ENCODE measurements at places on chromosomes 16 and 17. TPM values are rescaled to one million over a fixed set of nuclear protein-coding genes. Genes with fewer than 3 reads are reported as not detected.
A peak's percentile ranks its signal among the peaks of the same experiment; 100 is the strongest.

- DNase-seq: no peak
- no peak overlapping the region for H3K4me3 ChIP-seq
- H3K27ac ChIP-seq: no peak overlapping the region
- peaks cover 69% of the 10 kb centered on the region for H3K27me3 ChIP-seq
- H3K36me3 ChIP-seq: no peaks in the 10 kb centered on the region
Measured at GRCh38 chr17:34582185-34582900, 3.0 kb downstream of the TMEM132E start.

DNA sequence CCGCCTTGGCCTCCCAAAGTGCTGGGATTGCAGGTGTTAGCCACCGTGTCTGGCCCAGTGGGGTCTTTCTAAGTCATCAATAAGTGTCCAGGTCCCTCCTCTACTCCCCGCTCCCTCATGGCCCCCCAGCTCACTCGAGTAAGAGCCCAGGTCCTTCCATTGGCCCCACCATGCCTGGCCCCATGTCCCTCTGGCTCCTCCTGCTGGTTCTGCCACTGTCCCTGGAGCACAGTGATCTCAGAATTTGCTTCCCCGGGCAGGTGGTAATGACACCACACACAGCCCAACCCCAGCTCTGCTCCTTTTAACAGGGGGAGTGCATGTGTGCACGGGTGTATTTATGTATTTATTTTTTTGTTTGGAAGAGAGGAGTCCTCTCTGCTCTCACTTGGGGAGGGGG, 19.6 kb downstream of the MGAT5B start:
- H3K4me1 ChIP-seq: no peaks in the 10 kb centered on the region
- H3K36me3 ChIP-seq: no peaks in the 10 kb centered on the region
- no peak overlapping the region for H3K4me3 ChIP-seq
- H3K27ac ChIP-seq: no peak overlapping the region
- no peak for DNase-seq
- no peaks in the 10 kb centered on the region for H3K27me3 ChIP-seq

GNG13 gene
- total RNA-seq: not detected

DNA sequence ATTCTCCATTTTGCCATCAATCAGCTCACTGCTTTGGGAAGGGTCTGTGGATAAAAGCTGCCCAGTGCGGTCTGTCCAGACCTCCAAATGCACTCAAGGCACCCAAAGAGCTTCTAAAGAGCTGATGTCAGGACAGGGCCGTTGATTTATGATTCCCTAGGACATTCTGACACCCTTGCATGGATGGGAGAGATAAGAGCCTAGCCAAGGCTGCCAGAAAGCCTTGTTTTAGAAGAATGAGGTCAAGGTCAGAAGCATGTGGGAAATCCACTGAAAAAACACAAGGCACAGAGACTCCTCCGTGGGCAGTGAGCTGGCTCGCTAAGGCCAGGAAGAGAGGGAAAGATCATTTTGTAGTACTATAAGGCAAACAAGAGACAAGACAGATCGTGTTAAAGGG, 214.0 kb downstream of the CDH11 start:
- no peaks in the 10 kb centered on the region for H3K36me3 ChIP-seq
- no peak overlapping the region for H3K4me3 ChIP-seq
- DNase-seq: peak; percentile 41

TPSB2 gene
- total RNA-seq: 0.78 TPM

- H3K27me3 ChIP-seq: no peaks in the 10 kb centered on the region
- peaks cover 12% of the 10 kb centered on the region for H3K4me1 ChIP-seq
- H3K4me3 ChIP-seq: no peak overlapping the region
- no peak overlapping the region for H3K27ac ChIP-seq
Measured at GRCh38 chr17:80861418-80861815, 130.2 kb upstream of the CHMP6 start.

All from adrenal gland (tissue), 19 donors.